ENCODE measurements at places on chromosomes 6 and 20. TPM values are rescaled to one million over a fixed set of nuclear protein-coding genes. Genes with fewer than 3 reads are reported as not detected.

Gene TLDC2
- total RNA-seq, result 0.26 TPM

- DNase-seq, result no peak
These were observed 29.0 kb downstream of the FAM50B start for GRCh38 chr6:3878048-3878666.

DNA sequence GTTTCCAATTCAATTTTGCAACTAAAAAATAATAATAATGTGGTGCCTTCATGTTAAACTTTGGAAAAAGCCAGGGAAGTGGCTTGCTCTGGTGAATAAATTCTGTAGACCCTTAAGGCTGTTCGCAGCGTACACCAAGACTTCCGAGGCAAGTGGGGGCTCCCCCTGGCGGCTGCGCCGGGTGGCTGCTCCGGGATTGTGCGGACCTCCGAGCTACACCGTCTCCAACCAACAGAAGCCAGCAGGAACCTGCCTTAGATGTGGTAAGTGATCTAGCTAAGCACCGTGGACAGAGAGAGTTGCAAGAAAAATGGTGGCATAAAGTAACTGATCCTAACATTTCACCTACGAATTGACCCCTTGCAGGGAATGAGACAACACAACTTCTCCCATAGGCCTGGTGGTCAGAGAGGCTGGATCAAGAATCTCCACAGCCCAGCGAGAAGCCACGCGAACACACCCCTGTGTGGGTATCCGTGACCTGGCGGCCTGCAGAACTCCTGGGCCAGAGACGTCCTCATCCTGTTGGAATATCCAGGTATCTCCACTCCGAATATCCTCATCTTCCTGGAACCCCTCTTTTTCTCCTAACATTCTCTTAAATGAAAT lies 69.6 kb downstream of the TBXT start:
- DNase-seq, result peak; percentile 36

GRCh38 chr6:52675372-52675771 lies 4.5 kb downstream of the TMEM14A start:
- DNase-seq, result no peak

DNA sequence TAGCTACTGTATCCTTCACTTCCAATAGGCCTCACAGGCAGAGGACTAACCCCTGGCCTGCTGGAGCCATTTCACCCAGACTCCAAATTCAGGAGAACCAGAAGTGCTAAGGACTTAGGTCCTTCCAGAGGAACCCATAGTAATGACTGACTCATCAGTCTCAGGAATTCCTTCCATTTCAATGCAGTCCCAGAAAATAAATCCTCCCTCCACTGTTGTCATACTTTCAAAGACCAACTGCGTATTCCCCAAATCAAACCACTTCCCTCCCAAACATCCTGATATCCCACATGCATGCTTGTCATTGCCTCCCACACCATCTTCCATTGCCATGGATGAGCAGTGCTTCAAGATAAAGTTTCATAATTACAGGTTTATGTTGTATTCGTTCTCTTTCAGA lies 31.8 kb upstream of the NT5E start:
- DNase-seq, result peak; percentile 74
